ENCODE measurements at places on chromosomes 7 and 10.

DNA sequence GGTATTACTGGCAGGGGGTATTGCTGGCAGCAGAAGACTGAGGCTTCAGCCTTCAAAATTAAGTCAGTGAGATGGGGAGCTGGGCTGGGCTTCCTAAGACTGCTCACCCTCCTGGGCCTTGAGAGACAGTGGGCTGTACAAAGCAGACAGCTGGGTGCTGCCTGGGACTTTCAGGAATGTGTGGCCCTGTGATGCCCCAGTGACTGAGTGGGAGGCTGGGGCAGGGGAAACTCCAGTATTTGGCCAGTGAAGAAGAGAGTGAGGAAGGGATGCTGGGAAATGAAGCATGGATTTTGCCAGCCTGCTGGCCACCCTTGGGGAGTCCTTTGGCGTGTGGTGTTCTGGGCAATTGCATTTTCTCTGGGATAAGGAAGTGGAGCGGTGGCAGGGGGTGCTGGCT is 442 bp downstream of the ANKRD2 start:
- DNase-seq, result no peak

GRCh38 chr10:1629326-1630198 is 107.8 kb downstream of the ADARB2 start:
- DNase-seq, result no peak

- DNase-seq, result no peak
Measured at GRCh38 chr10:10128387-10128786, 889.3 kb upstream of the CELF2 start.

- no peak for DNase-seq
Measured at GRCh38 chr7:39130274-39130673, 152.6 kb downstream of the POU6F2 start.

All from activated CD4-positive, CD25-positive, alpha-beta regulatory T cell (primary cell).